ENCODE measurements at places on chromosomes 5 and 9.

DNA sequence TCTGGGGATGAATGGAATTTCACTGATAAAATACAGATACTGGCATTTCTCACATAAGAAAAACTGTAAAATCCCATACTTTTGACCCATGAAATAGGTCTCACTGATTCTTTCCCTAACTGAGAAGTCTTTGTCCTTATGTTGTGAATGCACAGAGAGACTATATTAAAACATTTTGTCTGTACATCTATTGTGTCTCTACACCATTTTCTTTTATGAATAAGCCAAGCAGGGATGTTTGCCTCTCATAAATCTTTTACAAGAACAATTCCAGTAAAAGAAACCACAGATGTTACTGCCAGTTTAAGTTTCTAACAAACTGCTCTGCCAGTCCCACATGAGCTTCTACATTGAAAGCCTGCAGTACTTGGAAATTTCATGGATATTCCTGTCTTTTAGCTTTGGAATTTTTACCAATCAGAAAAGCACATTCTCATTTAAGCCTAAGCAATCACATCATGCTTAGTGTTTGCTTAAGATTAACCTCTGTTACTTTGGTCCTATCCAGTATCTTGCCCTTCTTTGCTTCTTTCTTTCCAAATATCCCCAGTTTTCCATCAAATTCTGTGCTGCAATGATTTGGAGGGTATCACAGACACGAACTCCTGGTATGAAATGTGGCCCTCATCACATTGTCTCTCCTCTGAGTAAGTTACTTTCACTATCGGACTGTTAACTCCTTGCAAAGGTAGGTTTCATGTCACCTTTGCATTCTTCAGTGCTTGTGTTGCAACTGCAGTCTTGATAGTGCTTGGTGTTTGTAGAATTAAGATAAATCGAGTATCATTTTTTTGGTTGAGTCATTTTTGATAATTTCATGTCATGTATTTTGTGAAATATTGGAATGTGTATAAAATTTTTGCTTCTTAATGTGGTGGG, 415.1 kb upstream of the ADAMTSL1 start:
- no peak for DNase-seq

- DNase-seq = no peak
These were observed 4.6 kb upstream of the TRAF2 start for GRCh38 chr9:136881691-136882108.

DNA sequence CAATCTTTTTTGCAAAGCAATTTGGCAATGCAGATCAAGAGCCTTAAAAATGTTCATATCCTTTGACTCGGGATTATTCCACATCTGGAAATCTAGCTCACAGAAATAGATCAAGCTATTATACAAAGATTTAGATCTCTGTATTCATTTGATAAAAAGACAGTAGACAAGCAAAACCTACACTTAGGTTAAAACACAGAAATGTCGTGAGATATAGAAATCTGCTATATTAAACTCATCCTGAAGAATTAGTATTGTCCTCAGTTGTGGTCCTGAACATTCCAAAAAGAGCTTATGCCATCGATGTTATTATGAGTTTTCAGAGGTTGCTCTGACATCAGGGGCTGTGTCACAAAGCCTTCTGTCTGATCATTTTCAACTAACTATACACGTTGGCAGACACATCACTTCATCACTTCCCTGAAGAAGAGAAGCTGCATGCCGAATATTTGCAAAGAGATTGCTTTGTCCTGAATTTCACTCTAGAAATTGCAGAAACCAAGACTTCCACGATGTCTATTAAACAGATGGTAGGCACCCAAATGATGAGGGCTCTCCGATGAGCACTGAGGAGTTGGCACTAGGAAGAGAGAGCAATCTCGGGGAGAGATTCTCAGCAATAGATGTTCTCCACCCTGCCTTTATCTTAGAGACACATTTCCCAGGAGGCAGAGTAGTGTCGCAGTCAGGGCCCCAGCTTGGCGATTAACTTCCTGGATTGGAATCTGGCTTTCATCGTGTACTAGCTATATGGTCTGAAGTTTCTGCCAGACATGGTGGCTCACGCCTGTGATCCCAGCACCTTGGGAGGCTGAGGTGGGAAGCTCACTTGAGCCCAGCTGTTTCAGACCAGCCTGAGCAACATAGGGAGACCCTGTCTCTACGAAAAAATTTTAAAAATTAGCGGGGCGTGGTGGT, 1.9 kb upstream of the UBTD2 start:
- DNase-seq = no peak

DNA sequence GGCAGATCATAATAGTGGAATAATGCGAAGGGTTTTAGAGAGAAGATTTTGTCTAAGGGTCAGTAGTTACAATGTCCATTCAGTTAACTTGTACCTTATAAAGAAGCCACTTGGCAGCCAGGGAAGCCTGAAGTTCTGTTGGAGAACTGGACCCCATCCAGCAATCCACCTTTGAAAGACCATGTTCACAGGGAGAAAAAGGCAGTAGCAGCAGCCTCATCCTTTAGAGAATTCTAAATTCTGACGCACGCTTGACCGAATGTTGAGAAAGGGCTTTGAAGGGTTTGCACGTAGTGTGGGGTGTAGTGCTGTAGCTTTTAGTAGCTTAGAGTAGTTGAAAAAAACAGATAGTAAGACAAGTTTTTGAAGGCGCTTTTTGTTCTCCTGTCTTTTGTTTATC, 42.8 kb downstream of the MCCC2 start:
- DNase-seq = no peak

DNA sequence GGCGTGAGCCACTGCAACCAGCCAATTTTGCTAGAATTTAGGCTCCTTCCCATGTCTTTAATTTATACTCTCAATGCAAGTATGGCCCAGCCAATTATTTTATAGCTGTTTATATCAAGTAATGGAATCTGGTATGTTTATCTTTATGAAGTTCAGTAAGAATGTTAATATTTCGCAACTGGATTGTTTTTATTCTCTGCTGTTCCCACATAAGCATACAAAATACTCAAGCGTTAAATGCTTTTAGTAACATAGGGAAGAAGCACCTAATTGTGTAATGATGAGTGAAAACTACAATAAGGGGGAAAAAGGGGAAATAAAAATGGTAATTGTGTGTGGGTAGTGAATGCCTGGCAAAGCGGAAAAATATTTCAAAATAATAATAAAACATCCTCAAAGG, 21.3 kb downstream of the PWWP2A start:
- no peak for DNase-seq
